NCI-H1694 treated with DMSO at 0.1 percent for 48 hours (cell line): ENCODE measurements at places on chromosomes 16 and 17.

- no peak for DNase-seq
Observed at GRCh38 chr17:65644545-65644944, 83.1 kb upstream of the AXIN2 start.

DNA sequence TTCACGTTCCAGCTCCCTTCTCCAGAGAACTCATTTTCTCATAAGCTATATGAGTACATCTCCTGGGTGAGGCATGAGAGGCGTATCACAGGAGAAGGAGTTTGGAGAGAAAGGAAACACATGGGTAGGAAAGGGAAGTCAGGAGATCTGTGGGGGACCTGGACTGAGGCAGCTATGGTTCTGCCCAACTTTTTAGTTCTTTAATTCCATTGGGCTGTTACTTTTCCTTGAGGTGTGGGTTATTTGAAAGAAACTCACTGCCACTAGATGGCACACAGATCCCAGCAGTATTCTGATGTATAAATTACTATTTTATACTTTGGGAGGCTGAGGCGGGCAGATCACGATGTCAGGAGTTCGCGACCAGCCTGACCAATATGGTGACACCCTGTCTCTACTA lies 63.6 kb downstream of the NUP93 start:
- no peak for DNase-seq

DNA sequence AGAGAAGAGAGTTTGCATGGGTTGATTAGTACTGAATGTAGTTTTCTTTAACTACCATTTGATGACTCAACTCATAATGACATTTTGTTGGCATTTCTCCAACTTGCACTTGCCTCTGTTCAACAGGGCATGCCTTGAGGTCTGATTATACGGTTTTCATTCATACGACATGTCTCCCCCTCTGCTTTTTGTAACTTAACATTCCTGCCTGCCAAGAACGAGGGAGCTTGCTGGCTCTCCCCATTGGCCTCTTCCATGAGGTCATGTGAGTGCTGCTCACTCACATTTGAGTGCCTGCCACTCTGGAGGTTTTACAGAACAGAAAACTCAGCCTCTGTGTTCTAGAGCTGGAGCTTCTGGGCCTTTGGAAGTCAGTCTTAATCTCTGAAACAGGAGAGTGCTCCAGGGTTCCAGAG lies 19.7 kb downstream of the MAP2K6 start:
- no peak for DNase-seq

- DNase-seq: no peak
Observed at GRCh38 chr17:48728232-48729231, at the start of gene HOXB13. Gene HOXB13 (minus strand): TSS chr17:48728750. CDS start chr17:48728593, 157 bp downstream.

DNA sequence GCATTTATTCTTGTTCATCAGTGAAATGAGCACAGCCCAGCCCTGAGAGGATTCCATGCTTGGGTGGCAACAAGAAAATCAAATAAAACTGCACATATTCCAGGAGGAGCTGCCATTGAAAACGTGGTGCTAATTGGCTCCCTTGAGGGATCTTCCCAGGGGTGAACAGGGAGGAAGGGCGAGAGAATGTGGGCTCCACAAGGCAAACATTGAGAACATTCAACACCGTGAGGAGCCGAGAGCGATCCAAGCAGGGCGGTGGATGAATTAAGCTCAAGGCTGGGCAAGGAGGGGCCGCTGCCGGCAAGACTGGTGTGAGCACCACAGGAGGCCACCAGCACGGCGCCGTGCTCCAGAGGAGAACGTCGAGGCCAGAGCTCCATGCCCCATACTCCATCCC lies 166.9 kb downstream of the C16orf95 start:
- no peak for DNase-seq

DNA sequence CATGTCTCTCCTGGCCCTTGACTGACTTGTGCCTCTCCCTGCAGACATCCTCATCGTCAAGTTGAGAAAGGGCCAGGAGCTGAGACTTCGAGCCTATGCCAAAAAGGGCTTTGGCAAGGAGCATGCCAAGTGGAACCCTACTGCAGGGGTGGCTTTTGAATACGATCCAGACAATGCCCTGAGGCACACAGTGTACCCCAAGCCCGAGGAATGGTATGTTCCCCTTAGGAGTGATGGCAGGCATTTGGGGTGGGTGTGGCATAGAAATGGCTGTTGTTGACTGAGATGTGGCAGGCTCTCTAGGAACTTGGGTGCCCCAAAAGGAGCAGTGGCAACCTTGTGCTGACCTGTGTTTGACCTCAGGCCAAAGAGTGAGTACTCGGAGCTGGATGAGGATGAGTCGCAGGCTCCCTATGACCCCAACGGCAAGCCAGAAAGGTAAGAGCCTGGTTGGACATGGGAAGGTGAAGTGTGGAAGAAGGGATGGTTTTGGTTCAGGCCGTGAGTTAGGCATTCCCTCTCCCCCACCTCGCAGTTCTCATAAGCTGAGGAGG lies 7.5 kb downstream of the POLR2C start:
- DNase-seq: no peak

GRCh38 chr16:84830765-84831384 lies 11.1 kb downstream of the CRISPLD2 start:
- DNase-seq: no peak

GRCh38 chr17:44940317-44940716 lies 7.3 kb downstream of the KIF18B start:
- DNase-seq: no peak

DNA sequence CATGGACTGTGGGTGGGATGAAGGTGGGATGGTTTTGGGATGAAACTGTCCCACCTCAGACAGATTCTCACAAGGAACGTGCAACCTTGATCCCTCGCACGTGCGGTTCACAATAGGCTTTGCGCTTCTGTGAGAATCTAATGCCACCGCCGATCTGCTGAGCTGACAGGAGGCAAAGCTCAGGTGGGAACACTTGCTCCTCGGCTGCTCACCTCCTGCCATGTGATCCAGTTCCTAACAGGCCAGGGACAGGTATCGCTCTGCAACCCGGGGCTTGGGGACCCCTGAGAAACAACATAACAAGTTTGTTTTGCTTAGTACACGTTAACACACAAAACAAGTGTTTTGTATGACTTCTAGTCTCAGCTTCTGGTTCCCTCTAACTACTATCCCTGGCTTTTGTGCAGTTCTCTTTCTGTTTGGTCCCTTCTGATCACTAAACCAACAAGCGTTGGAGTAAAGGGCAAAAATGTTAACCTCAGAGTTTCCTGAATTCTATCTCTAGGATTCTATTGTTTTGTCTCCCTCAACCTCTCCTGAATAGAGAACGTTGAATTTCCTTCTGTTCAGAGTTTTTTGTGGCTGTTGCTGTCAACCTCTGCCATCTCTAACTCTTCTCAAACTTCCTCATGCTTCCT lies 7.8 kb upstream of the KRTAP3-1 start:
- DNase-seq: no peak

- no peak for DNase-seq
Observed at GRCh38 chr16:74760007-74760767, 14.4 kb downstream of the FA2H start.

DNA sequence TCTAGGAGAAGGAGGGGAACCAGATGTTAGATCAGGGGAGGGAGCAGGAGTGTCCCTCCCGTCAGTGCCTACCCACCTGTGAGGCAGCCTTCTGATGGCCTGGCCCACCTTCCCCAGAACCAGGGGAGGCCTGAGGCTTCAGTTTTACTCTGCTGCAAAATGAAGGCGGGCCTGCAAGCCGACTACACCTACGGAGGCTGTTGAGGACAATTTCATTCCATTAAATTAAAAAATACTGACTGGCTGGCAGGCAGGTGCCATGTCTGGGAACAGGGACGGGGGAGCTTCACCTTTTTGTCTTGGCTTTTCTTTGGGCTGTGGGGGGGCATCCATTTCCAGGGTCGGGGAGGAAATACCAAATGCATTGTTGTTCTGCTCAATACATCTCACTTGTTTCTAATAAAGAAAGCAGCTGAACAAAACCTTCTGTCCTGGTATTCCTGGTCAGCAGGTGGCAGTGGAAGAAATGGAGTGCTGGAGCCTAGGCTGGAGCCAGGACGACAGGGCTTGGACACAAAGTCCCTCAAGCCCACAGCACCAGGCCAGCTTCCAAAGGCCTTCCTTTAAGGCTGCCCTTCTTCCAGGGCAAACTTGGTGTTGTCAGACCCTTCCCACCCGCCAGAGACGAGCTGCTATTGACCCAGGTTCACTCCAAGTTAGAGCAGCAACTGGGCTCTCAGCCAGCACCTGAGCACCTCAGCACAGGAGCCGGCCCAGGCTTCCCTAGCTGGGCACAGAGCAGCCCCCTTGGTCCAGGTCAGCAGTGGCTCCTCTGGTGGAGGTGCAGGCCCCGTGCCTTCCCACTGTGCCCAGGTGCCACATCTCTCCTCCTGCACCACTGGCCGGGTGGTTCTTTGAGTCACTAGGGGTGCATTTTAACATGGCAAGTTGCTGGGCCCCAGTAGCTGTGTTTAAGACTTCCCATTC lies 23.5 kb downstream of the PLCD3 start:
- DNase-seq: no peak

DNA sequence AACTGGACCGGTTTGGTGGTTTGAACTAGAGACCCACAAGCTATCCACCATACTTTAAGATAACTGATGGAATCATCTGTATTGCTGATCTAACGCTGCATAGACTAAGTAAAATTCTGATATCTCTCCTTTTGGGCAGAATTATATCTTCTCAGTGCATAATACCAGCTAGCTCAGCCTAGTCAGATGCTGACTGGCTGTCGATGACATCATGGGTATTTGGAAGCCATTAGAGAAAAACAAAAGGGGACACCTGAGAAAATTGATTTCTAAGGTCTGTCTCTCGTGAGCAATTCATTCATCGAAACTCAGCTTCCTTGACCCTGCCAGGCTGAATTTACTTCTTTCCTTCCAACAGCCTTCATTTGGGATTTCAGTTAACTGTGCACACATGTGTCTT lies 263.0 kb upstream of the CCL2 start:
- no peak for DNase-seq

- DNase-seq: no peak
Observed at GRCh38 chr16:30974348-30974747, 10.7 kb upstream of the HSD3B7 start.

DNA sequence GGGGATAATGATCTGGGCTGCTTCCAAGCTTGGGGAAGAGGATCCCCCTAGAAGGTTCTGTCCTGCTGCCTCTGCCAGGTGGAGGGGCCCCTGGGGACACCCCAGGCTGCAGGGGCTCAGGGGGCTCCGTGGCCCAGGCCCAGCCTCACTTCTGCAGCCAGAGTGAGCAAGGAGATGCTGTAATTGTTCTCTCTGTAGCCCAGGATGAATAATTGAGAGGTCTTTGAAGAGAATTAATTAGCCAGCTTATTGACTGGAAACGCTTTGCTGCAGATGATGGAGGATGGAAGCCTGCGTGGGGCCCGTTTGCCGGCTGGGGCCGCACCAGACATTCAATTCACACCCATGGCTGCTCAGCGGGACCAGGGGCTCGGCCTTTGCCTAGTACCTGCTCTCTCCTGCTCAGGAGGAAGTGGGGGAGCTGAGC lies 38.5 kb downstream of the TMEM235 start:
- DNase-seq: no peak

GRCh38 chr16:85125570-85126393 lies 13.5 kb upstream of the CIBAR2 start:
- no peak for DNase-seq

DNA sequence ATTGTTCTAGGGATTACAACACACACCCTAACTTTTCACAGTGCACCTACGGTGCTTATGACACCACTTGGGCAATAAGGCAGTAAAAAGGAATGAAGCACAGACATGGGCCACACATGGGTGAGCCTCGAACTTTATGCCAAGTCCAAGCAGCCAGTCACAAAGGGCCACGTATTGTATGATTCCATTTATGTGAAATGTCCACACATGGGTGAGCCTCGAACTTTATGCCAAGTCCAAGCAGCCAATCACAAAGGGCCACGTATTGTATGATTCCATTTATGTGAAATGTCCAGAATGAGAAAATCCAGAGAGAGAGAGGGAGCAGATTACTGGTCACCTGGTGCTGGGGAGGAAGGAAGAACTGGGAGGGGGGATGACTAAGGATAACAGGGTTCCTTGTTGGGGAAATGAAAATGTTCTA lies 22.2 kb downstream of the RMI2 start:
- no peak for DNase-seq

GRCh38 chr17:2237950-2238349 lies 65.6 kb downstream of the SMG6 start:
- no peak for DNase-seq

DNA sequence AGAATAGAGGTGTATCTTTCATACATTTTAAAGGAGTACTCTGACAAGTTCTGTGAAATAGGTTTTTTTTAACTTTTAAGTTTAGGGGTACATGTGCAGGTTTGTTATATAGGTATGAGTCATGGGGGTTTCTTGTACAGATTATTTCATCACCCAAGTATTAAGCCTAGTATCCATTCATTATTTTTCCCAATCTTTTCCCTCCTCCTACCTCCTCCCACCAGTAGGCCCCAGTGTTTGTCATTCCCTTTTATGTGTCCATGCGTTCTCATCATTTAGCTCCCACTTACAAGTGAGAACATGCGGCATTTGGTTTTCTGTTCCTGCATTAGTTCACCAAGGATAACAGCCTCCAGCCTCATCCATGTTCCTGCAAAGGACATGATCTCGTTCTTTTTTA lies 175.5 kb downstream of the CYB561 start:
- no peak for DNase-seq

- no peak for DNase-seq
Observed at GRCh38 chr17:32520104-32520701, 33.4 kb downstream of the CDK5R1 start.

DNA sequence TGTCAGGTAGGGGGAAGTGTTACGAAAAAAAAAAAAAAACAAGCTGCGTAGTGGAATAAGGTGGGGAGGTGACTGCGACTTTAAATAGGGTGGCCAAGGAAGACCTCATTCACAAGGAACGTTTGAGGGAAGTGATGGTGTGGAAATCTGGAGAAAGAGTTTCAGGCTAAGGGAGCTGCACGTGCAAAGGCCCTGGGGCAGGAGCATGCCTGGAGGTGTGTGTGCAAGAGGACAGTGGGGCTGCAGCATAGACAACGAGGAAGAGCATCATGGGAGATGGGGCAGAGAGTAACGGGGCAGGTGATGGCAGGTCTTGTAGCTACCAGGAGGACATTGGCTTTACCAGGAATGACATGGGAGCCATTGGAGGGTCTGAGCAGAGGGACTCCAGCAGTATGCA lies 12.0 kb downstream of the GSG1L start:
- no peak for DNase-seq

- no peak for DNase-seq
Observed at GRCh38 chr17:15913826-15914225, 31.1 kb upstream of the ADORA2B start.

- no peak for DNase-seq
Observed at GRCh38 chr17:35870906-35871819, 2.5 kb upstream of the HEATR9 start.

GRCh38 chr17:10109146-10109545 lies 89.3 kb downstream of the GAS7 start:
- no peak for DNase-seq

DNA sequence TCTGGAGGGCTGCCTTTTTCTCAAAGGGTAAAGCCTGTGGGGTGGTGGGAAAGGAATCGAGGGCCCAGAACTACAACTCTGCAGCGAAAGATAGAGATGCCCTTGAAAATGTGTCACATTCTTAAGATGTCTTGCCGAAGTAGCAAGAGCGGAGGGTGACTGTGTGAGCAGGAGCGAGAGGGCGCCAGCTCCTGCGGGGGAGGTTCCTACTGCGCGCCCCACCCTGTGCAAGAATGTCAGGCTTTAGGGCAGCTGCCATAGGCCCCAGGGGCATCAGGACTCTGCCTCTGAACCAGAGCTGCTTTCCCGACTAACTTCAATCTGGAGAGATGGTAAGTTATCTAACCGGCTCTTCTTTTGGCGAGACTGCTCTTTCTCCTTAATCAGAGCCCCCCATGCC lies 11.8 kb upstream of the ITGAE start:
- no peak for DNase-seq
